ENCODE measurements at places on chromosomes 11 and 22. TPM values are rescaled to one million over a fixed set of nuclear protein-coding genes. Genes with fewer than 3 reads are reported as not detected.

The RFPL2 gene
- 0.18 TPM for total RNA-seq

The GSTT2B gene
- total RNA-seq, result 1.5 TPM

The OTOG gene
- total RNA-seq, result 0.23 TPM

The IZUMO1R gene
- not detected for total RNA-seq

The MUC5AC gene
- total RNA-seq, result 0.18 TPM

The IFITM10 gene
- 0.35 TPM for total RNA-seq

The CSNK2A3 gene
- 2.5 TPM for total RNA-seq

The CRYBA4 gene
- total RNA-seq, result not detected

The CELSR1 gene
- 32.1 TPM for total RNA-seq

The C11orf98 gene
- 20.1 TPM for total RNA-seq

The CATSPER1 gene
- not detected for total RNA-seq

The IL17REL gene
- total RNA-seq, result not detected

The CD3D gene
- total RNA-seq, result 1.4 TPM

The OR52I2 gene
- total RNA-seq, result not detected

The THRSP gene
- total RNA-seq, result 2.0 TPM

The MPEG1 gene
- 20.3 TPM for total RNA-seq

The PKDREJ gene
- total RNA-seq, result 0.12 TPM

The APOL1 gene
- total RNA-seq, result 12.3 TPM

The OR52E6 gene
- not detected for total RNA-seq

The NTM gene
- total RNA-seq, result 48.6 TPM

The MCHR1 gene
- 0.29 TPM for total RNA-seq

The ACRV1 gene
- not detected for total RNA-seq

The EMSY gene
- 39.2 TPM for total RNA-seq

The RASGRP2 gene
- total RNA-seq, result 14.9 TPM

The UPK3A gene
- 3.6 TPM for total RNA-seq

The CD3E gene
- 0.82 TPM for total RNA-seq

The KRTAP5-8 gene
- 1.1 TPM for total RNA-seq

The CALCA gene
- 6.1 TPM for total RNA-seq

The NEFH gene
- total RNA-seq, result 1.6 TPM

The C11orf16 gene
- 0.47 TPM for total RNA-seq

The KCTD14 gene
- total RNA-seq, result 7.8 TPM

The DGAT2 gene
- total RNA-seq, result 6.2 TPM

Data from metanephros (tissue), 2 donors.